ENCODE measurements at places on chromosomes 12 and 14.

- no peak for DNase-seq
Observed at GRCh38 chr12:16121953-16122352, 155.5 kb downstream of the SLC15A5 start.

DNA sequence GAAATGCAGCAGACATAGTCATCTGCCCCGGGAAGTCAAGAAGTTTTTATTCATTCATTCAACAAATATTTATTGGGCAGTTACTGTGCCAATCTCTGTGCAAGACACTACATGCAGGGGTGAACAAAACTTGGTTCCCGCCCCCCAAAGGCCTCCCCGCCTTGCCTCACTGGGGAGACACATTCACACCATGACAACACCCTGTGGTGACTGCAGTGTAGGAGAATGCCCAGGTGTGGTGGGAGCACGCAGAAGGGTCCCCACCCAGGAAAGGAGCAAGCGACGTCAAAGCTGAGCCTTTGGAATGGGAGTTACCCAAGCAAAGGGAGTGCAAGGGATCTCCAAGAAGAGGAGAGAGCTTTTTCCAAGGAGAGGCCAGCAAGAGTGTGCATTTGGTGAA lies 1.6 kb upstream of the AQP6 start:
- DNase-seq: no peak

- no peak for DNase-seq
Observed at GRCh38 chr14:25759920-25760655, 710.1 kb upstream of the STXBP6 start.

GRCh38 chr14:100438678-100439592 lies 115.8 kb downstream of the SLC25A47 start:
- no peak for DNase-seq

DNA sequence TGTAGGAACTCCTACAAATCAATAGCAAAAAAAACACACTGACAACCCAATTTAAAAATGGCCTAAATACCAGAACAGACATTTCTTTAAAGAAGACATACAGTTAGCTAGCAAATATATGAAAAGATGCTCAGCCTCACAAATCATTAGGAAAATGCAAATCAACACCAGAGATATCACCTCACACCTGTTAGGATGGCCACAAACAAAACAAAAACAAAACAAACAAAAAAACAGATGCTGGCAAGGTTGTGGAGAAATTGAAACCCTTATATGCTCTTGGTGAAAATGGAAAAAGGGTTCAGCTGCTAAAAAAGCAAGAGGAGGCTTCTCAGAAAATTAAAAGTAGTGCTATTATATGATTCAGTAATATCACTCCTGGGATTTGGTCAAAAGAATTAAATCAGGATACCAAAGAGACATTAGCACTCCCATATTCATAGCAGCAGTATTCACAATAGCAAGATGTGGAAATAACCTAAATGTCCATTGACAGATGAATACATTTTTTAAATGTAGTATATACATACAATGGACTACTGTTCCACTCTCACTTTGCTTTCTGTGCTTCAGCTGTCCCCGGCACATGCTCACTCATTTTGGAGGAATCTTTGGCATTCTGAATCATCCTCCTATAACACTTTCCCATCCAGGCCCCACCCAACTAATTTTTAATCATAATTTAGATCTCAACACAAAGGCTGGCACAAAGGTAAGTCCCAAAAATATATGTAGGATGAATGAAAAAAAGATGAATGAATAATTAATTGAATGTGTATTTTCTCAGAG lies 99.1 kb downstream of the SYT1 start:
- no peak for DNase-seq

DNA sequence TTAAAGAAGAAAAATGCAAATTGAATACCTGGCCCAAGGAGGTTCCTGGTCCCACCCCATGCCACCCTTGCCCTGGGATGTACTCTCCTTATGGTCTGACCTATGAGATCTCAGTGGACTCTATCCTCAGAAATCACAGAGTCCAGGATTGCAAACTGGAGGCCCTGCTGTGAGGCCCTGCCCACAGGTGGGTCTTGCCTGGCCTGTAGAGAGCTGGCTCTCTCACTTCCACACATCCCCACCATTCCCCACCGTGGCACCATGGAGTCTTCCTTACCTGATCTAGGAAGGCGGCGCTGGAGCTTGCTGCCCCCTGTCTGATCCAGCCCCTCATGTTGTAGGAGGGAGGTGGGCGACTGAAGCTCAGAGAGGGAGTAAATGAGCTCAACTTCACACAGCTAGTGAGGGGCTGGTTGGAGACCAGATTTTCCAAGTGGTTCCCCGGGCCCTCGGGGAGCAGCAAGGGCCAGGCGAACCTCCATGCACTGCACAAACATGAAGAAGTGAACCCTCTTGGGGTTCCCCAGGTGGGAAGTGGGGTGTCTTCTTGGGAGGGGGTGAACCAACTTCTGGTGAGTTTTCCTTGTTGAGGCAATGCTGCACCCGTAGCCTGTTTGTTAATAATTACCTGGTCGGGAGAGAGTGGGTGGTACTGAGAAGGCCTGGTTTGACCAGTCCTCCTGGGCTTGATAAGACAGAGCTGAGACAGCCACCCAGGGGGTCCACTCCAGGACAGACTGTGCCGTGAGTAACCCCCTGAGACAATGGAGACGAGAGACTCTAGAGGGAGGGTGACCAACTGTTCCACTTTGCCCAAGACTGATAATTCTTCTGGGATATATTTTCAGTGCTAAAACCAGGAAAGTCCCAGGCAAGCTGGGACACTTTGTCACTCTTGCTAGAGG lies at the start of gene SERPINA4:
Gene SERPINA4 (plus strand): TSS at position 692 of the 905 bp plus-strand sequence. CDS start 2,041 bp downstream, outside the sequence.
- no peak for DNase-seq

DNA sequence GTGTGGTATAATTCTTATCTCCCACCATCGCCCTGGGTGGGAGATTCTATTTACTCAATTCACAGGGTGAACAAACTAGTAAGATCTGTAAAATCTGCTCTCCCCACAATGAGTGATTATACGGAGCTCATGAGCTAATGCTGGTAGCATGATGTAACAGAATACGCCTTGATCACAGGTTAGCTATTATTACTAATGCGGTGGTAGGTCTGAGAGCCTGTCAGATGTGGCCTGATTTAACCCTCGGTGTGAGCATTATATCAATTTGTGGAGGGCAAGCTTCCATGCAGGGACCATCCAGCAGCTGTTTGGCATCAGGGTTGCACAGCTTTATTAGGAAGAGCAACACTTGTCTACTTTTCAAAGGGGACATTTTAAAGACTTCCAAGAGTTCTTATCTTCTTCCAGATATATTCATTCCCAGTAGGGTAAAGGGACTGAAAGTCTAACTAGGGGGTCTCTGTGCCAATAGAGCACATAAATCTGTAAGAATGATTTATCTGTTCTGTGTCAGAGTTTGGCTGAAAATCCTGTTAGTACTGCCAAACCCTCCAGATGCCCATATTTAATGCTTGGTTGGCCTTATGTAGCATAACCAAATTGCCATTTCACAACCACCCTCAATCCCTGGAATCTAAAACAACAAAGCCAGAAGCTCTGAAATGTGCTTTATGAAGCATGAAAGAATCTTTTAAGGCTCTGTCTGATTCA lies 18.7 kb downstream of the TSHR start:
- DNase-seq: no peak
